ENCODE measurements at places on chromosomes 4 and X. TPM values are rescaled to one million over a fixed set of nuclear protein-coding genes. Genes with fewer than 3 reads are reported as not detected.

GRCh38 chr4:27666943-27667342 lies 806.3 kb downstream of the STIM2 start:
- no peak for DNase-seq

DNA sequence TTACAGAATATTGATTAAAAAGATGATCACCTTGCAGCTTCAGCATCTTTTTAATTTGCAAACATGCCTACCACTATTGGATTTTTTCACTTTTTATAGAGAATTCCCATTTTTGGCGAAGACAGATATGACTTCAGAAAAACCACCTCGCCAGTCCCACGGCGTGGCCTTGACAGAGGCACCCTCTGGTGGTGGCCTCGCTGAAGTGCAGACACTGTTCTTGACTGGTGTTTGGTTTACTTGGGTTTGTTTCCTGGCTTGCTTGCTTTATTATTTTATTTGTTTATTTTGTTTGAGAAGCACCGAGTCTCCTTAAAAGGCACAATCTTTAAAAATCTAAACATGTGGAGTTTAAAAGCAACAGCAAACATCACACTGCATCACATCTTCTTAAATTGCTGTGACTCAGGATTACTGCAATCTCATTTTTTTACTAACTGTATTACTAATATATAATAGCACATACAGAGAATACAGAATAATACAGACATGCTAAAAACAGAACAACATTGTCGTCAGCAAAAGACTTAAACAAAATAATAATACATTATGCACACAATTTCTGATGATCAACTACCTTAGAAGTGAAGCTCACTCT lies 13.1 kb upstream of the AMTN start:
- DNase-seq, result peak; percentile 59

GRCh38 chr4:75658876-75659275 lies 14.3 kb downstream of the G3BP2 start:
- DNase-seq, result no peak

GRCh38 chrX:136747003-136747986 lies 33.4 kb downstream of the ARHGEF6 start:
- DNase-seq, result peak; percentile 66

The LANCL3 gene
- 0.16 TPM for total RNA-seq

Data from activated CD8-positive, alpha-beta T cell treated with anti-CD3 and anti-CD28 coated beads for 36 hours (primary cell).